ENCODE measurements at places on chromosomes 2 and 18.

DNA sequence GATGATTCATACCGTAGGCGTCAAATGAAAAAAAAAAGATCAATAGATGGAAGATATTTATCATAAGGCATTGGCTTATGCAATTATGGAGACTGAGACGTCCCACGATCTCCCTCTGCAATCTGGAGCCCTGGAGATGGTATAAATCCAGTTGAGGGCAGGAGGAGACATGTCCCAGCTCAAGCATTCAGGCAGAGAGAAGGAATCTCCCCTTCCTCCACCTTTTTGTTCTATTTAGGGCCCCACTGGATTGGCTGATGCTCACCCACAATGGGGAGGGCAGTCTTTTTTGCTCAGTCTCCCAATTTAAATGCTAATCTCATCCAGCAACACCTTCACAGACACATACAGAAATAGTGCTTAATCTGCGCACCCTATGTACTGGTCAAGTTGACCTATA, 18.0 kb upstream of the OLA1 start:
- DNase-seq, result no peak

DNA sequence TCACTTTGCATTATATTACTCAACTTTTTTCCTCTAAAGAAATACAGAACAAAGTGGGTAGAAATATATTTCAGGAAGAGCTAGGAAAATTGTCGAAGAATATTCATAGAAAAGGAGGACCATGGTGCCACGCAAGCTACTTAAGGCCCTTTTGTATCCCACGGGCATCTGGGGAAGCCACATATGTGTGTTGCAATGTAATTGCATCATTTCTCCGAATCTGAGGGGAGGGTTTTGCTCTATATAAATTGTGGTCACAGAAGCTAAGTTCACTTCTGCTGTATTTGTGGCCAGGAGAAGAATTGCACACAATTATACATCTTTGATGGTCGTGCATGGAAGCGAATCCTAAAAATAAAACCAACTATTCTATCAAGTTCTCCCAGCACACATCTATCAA, 360.3 kb downstream of the IRS1 start:
- DNase-seq, result no peak

DNA sequence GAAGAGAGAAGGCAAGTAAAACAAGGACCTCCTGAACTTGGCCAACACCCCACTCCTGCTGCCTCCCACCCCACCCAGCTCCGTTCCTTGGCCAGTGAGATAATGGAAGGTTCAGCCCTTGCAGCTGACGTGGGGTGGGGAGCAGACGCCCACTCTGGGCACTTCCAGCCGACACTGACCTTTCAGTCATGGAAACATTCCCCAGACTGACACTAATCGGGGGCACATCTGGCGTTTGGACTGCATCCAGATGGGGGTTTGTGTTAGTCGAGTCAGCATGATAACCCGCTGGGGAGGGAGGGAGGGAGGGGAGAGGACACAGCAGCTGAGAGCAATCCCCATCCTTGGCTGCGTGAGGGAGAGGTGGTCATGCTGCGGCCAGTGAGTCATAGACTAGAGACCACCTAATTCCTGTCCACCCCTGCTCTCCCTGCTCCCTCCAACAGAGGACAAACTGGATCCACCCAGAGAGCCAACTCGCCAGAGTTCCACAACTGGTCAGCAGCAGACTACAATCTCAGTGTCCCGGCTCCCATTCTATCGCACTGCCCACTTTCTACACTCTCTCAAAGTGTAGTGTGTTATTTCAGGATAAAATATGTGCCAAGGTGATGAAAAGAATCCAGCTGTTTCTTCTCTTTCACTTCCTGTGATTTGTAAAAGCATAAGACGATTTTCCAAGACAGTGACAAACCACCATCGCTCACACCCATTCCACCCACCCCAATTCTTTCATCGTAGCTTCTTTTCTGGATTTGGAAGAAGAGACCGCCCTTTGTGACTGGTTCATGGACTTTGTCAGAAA, 115.4 kb upstream of the PKDCC start:
- no peak for DNase-seq

DNA sequence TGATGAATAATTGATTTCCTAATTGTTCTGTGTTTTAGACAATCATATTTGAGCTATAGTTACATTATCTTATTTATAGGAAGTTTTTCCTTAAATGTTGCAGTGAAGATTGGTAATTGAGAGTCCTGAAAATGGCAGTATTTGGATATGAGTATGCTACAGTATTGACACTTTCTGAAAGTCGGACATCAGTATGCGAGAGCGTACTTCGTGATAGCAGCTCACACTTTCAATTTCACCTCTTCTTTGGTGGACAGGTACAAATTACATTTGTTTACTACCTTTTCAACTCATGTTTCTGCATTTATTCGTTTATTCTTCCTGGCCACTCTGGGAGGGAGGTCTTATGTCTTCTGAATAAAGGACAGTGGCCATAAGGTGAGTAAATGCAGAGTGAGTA, 38.7 kb downstream of the EML4 start:
- no peak for DNase-seq

DNA sequence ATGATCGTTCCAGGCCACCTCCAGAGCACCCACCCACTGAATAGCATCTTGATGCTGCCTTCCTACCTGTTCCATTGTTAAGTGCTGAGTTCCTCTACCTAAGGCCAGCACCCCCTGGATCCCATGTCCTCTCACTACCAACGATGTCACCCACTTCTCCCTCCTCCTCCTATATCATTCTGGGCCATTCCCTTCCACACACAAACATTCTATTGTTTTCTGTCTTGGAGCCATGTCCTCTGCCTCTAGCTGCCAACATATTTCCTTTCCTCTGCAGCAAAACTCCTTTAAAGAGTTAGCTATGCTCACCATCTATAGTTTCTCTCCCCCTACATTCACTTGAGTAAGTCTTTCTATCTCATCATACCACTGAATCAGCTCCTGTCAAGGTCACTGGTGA, 64.0 kb upstream of the ACKR3 start:
- DNase-seq, result no peak

- no peak for DNase-seq
Measured at GRCh38 chr18:35178260-35178659, 62.6 kb upstream of the ZNF397 start.

DNA sequence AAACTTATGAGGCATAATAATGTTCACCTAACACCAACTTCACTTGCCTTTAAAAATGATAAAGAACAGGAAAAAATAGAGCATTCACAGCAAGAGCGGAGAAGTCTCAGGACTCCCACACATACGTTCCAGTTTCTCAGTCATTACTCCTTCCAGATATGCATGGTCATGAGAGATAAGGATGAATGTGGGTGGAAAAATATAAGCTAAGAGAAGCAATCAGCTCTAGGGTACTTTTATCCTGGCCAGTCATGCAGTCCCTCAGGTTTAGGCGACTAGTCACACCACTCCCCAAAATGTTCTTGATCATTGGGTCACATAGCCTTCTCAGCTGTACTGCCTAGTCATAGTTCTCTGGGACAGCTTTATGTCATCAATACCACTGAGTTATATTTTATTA, 29.2 kb upstream of the CCDC178 start:
- no peak for DNase-seq

GRCh38 chr18:12098374-12098773, 4.7 kb downstream of the ANKRD62 start:
- DNase-seq, result no peak

DNA sequence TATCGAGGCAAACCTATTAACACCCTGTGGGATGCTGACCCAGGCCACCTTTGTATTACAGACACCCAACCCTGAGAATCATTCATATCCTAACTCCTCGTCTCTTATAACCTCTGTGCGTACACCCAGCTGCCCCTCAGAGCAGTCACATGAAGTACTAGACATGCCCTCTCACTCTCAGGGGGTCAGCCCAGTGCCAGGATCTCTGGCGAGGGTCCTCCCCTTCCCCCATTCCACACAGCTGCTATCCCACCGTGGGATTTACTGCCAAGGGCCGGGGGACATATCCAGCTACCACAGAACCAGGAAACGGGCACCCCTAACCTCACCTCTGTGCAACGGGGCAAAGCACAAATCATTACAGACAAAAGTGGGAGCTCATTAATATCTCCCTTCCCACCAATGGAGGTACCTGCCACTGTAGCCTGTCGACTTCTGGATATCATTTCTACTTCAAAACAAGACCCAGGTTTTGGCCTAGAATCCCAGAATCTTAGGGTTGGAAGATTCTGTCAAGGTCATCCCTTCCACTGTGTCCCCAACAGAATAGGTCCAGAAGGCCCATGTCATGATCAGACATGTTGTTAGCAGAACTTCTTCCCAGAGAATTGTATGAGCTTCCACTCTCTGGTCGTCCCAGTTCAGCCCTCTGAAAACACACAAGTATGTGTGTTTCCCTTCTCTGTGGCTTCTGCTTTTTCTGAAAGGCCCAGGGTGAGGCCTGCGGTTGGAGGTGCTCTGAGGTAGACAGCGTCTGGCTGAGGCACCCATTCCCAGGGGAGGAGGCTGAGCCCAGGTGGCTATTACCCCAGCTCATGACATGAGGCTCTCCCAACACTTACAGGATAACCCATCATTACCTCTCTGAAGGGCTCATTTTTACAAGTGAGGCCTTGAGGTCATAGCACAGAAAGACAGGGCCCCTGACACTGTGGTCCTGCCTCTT, 1.7 kb downstream of the TMBIM1 start:
- DNase-seq, result no peak

- DNase-seq, result no peak
Measured at GRCh38 chr18:75351409-75351808, 76.1 kb downstream of the SMIM21 start.

DNA sequence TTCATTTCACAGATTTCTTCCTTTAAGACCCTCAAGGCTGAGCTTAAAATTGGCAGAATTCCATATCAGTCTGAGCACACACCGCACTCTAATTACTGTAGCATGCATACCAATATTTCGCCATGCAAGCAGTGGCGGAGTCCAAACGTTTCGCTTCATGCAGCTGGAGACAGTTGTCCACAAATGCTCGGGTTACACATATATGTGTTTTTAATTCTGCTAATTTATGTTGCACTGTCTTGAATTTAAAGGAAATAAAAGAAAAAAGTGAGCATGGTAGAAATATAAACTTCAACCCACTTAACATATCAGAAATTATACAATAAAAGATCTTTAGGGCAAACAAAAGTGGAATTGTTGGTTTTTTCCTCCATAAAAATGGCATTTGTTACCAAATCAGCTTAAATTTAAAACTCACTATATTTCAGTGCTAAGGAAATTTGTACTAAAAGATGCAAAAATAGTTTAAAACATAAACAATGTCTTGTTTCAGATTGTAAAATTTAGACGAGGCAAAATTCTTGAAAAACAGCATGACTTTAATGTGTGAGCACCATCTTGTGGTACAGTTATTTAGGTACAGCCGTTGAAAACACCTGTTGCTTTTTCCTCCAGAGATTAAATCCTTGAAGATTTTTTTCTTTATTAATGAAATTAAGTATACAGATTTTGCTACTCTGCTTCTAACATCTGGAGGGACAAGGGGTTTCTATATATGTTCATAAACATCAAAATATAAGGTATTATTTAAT, 24.1 kb upstream of the KANSL1L start:
- no peak for DNase-seq

GRCh38 chr2:151269798-151270568, 8.3 kb upstream of the RBM43 start:
- DNase-seq, result no peak

- no peak for DNase-seq
Measured at GRCh38 chr2:226661789-226662545, 137.7 kb downstream of the IRS1 start.

DNA sequence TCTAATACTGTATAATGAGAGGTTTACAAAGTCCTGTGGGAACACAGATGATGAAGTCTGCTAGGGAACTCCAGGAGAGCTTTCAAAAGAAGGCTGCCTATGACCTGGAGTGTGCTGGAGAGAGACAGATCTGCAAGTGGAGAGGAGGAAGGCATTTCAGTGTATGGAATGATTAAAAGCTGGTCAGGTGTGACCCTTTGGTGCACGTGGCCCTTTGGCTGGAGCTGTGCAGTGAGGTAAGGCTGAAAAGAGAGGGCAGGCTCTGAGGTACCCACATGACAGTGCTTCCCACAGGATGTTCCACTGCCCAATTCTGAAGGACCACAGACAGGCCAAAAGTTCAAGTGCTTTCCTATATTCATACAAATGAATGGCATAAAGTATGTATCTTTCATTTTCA, 157.1 kb downstream of the DYM start:
- no peak for DNase-seq

- no peak for DNase-seq
Measured at GRCh38 chr2:62738981-62739936, 33.7 kb downstream of the EHBP1 start.

- DNase-seq, result no peak
Measured at GRCh38 chr2:210517264-210517663, 39.1 kb upstream of the CPS1 start.

GRCh38 chr2:234863043-234863934, 88.5 kb upstream of the SH3BP4 start:
- no peak for DNase-seq

- no peak for DNase-seq
Measured at GRCh38 chr2:8684540-8684877, 2.7 kb downstream of the ID2 start.

GRCh38 chr2:223611061-223611460, 8.9 kb upstream of the SCG2 start:
- no peak for DNase-seq

- no peak for DNase-seq
Measured at GRCh38 chr2:25233916-25234605, 65.7 kb upstream of the POMC start.

DNA sequence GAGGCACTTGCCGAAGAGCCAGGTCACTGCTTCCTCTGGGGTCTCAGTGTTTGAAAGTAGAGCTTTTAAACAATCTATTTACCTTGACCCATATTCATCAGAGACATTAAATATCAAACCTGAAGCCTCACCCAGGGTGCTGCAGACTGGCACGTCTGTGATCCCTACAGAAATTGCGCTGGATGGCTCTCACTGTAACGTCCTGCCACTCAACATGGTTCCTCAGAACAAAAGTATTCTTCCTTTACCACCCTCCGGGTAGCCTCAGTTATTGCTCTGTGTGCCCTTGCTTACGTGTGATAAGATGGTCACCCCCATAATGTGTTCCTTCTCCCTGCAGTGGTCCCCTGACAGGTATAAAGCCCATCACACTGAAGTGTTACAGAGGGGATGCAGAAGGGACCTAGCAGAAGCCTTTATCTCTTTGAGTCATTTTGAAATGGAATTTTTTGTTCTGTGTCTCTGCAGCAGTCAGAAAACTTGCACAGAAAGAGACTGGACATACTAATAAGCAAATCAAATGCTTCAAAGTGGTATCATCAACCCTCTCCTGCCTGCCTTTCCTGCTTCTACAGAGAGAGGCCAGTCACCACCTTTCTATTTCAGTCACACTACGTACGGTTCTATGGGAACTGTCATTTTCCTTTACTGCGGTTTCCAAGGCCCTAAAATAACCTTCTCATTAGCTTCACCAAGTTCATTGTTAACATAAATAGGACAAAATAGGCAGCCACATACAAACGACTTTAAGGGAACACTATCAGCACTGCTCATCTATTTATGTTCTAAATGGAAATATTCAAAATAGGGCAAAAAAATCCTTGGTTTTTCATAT, 86.8 kb downstream of the METTL8 start:
- DNase-seq, result no peak

- DNase-seq, result no peak
Measured at GRCh38 chr2:197969391-197969893, 165.0 kb downstream of the PLCL1 start.

Data from cortex of kidney (tissue), 1 donor.